HFFc6 (cell line): ENCODE measurements at places on chromosomes 5 and 9.

DNA sequence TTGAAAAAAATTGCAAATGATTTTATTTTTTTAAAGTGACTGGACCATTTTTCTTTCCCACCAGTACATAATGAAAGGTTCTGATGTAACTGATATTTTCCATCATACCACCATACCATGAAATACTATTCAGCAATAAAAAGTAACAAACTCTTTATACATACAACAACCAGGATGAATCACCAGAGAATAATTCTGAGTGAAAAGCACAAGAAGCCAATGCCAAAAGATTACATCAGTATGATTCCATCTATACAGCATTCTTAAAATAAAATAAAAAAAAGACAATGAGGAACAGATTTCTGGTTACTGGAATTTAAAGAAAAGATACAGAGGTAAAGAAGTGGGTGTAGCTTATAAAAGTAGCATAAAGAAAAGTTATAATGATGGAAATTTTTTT, 423.7 kb upstream of the ST8SIA4 start:
- DNase-seq, result no peak

DNA sequence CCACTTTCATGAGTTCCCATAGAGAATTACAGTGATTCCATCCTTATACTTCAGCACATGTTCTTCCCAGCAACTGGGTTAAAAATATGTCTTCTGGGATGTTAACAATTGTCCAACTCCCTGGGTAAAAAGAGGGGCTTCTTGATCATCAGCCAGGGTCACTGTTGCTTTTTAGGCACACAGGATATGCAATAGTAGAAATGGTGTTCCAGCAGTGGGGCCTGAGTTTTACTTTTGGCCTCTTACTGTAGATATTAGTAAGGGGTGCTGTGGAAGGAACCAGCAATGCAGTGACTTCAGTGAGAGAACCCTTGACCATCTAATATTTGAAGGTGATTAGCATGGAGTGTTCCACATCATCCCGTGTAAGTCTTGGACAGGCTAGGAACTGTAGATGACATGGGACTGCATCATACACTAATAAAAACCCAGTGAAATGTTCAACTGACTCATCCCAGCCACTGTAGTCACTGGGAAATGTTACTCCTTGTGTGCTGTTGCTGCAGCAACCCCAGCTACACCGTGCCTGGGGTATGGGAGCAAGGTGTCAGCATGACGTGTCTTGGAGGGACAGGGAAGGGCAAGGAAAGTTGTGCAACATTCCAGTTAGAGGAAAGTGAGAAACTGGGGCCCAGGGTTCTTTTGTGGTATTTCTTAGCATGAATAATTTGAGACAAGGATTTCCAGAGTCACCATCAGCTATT, 610.9 kb downstream of the RAB3C start:
- peak; percentile 98 for DNase-seq

GRCh38 chr5:119358530-119358900, 2.7 kb downstream of the TNFAIP8 start:
- no peak for DNase-seq

GRCh38 chr5:139710319-139711066, 62.3 kb downstream of the CXXC5 start:
- DNase-seq, result peak; percentile 60

GRCh38 chr5:136563489-136563888, 198.1 kb upstream of the TRPC7 start:
- no peak for DNase-seq

GRCh38 chr9:73011181-73011750, 58.4 kb upstream of the ALDH1A1 start:
- peak; percentile 77 for DNase-seq

DNA sequence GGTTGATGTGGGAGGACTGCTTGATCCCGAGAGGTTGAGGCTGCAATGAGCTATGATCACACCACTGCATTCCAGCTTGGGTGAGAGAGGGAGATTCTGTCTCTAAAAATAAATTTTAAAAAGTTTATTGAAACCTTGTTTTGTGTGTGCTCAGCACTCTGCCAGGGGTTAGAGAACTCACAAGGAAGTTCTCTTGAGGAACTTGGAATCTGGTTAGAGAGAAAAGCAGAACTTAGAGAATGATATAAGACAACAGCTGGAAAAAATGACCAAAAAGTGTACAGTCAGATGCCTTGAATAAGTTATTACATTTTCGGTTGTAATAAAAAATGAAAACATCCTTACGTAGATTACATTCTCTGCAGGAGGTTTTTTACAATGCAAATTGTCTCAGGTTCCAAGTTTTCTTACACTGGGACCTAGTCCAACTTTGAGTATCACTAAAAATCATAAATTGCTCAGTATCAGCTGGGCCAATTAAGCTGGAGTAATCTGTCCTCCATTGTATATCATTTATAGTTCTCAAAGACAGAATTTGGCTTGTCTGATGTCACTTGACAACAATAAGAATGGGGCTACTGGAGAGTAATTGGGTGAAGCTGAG, 21.7 kb upstream of the TENT2 start:
- no peak for DNase-seq

GRCh38 chr9:20640331-20641187, 18.3 kb upstream of the MLLT3 start:
- DNase-seq, result peak; percentile 46

GRCh38 chr5:67214036-67214435, 17.4 kb upstream of the CD180 start:
- no peak for DNase-seq

- DNase-seq, result no peak
Measured at GRCh38 chr9:3852545-3852944, 326.7 kb upstream of the RFX3 start.

- DNase-seq, result peak; percentile 82
Measured at GRCh38 chr9:3746296-3747275, 220.8 kb upstream of the RFX3 start.

DNA sequence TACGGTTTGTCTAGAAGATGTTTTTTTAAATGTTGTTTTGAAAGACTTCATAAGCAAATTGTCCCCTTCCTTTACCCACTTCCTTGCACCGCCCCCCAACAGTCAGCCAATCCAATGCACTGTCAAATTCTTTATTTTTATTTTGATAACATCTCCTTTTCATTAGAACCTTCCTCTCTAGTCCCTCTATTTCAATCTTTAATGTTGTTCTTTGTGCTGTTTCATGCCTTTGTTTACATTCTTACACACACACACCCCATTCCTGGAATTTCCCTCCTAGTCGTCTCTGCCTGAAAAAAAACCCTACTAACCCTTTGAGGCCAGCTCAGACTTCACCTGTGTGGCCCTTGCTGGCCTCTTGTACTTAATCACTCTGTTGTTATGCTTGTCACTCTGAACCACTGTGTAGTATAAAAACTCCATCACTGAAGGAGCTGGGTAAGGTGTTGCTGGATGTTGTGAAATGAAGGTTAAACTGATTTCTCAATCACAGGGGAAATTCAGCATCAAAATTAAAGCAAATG, 133.4 kb downstream of the UGCG start:
- peak; percentile 53 for DNase-seq

DNA sequence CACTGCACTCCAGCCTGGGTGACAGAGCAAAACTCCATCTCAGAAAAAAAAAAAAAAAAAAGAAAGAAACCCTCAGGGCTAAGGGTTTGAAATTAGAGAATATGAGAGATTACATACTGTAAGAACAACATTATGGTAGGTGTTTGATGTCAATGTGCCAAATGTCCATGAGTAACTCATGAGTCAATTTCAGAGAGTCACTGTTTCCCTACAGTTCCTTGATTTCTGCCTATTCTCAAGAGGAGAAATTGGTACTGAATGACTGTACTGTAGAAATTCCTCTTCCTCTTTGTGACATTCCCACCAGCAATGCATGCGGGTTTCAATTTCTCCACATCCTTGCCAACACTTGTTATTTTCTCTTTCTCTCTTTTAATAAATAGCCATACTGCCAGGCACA, 35.2 kb downstream of the MARVELD2 start:
- peak; percentile 89 for DNase-seq

GRCh38 chr9:129441852-129442251, 179.0 kb downstream of the C9orf50 start:
- no peak for DNase-seq

- DNase-seq, result no peak
Measured at GRCh38 chr9:126309427-126310189, 17.0 kb upstream of the MVB12B start.

- DNase-seq, result peak; percentile 81
Measured at GRCh38 chr9:20683351-20684034, 566 bp upstream of the FOCAD start.

DNA sequence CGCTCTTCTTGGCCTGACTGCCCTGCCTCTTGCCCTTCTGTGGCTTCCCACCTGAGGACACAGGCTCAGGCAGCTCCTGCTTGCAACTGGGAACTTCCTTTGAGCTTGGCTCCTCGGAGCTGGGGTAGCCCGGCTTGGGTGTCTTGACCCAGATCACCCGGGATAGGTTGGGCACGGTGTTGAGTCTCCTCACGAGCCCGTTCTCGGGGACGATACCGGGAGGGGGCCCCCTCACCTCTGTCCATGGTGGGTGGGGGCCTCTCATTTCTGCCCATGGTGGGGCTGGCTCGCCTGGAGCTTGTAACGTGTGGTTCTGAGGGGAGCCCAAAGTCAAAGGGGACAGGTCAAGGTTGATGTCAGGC, 7.8 kb upstream of the DDX41 start:
- DNase-seq, result no peak

DNA sequence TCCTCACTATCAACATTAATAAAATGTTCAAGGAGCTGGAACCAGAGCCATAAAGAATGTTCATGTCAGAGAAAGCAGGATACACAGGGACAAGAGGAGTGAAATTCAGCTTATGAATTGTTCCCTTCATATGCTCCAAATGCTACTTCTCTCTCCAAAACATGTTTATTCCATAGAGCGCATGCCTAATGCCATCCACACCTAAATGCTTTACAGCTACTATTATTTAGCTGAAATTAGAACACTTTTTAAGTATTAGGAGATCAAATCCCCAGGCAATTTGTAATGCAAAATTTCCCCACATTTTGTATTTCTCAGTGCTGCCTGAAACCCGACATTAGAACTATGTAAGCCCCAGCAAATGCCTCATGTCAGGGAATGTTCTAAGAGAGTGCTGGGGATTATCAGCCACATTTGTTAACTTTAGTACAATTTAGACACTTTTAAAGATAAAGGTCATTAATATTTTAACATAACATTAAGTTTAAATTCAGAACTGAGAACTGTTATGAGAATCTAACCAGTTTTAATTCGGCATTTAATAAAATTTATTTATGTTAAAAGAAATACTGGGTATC, 75.5 kb downstream of the PPP2R2B start:
- no peak for DNase-seq
